ENCODE measurements at places on chromosomes 16 and 17.
A peak's percentile ranks its signal among the peaks of the same experiment; 100 is the strongest.

- DNase-seq: peak; percentile 93
Measured at GRCh38 chr17:78140169-78141051, 5.8 kb upstream of the C17orf99 start.

DNA sequence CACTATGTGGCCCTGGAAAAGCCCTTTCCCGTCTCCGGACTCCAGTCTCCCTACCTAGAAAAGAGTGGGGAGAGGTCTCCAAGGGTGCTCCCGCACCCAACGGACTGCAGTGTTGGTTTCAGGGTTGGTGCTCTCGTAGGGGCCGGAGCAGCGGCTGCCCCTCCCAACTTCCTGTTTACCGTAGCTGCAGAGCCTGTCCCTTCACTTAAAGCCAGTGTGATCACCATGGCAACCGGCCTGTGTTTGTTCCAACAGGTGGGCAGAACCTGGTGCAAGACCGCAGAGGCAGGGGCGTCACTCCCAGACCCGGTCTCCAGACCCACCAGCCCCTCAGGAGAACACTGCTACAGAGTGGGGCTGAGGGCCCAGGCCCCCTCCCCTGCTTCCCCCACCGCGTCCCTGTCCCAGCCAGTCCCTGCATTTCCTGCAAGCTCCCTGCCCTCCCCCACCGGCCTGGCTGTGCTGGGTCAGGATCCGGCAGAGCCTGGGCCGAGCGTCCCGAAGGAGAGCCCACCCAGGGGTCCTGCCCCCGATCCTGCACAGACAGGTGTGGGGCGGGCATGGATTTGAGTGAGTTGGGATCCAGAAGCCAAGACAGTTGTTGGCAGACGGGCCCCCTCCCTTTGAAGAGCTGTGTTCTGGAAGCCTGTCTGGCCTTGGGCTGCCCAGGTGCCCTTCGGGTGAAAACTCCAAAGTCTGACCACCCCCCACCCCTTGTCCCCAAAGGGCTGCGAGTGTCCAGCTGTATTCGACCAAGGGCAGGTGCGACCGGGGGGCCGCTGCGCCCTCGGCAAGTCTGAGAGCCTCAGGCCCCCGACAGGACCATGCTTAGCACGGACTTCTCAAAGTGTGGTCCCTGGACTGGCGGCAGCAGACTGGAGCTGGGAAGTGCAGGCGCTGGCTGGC, 1.5 kb upstream of the BAIAP3 start:
- DNase-seq: peak; percentile 51

- no peak for DNase-seq
Measured at GRCh38 chr17:45172541-45173286, 11.0 kb downstream of the HEXIM2 start.

- no peak for DNase-seq
Measured at GRCh38 chr16:73616770-73617169, 568.8 kb upstream of the ZFHX3 start.

DNA sequence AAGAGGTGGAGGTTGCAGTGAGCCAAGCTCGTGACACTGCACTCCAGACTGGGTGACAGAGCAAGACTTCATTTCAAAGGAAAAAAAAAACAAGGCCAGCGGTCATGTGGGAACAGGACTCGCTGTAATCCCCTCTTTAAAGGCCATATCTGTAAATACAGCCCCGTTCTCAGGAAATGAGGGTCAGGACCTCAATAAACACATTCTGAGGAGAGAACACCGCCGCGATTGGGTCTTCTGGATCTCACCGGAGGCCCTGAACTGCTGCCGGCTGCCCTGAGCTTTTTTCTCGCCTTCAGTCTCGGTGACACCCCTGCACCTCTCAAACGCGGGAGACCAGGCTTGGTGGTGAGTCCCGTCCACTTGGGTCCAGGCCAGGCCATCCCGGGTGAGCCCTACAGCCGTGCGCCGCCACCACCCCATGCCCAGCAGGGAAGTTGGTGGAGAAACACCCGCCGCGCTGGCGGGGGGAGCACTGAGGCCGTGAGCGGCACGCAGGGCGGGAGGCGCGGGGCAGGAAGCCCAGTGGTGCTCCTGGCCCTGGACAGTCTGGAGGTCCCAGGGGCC, 28.4 kb downstream of the SLC25A10 start:
- no peak for DNase-seq

DNA sequence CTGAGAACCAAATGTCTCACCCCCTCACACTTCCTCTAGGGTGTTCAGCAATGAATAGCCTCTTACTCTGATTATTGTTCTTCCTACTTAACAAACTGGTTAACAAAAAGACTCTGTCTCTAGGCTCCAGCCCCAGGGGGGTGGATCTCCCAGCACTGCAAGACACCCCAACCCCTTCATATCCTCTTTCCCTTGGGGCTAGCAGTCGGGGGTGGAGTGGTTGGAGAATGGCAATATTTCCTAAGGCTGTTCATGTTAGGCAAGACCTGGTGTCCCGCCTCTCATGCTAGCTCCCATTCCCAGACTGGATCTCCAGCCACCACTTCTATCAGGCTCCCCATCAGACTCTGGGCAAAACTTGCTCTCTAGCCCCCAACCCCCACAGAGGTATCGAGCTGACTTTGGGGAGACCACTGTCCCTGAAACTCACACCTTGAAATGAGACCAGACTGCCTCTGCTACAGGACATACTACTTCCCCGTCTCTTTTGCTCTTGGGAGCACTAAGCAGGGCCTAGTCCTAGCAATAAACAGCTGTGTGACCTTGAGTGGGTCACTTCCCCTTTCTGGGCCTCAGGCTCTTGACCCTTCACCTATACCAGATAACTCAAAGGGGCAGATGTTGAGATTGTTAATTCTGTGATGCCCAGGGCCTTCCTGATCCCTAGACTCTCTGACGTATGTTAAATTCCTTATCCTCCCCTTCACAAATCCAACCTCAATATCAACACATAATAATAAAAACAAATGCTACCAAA, 2.4 kb downstream of the SLC25A35 start:
- no peak for DNase-seq

DNA sequence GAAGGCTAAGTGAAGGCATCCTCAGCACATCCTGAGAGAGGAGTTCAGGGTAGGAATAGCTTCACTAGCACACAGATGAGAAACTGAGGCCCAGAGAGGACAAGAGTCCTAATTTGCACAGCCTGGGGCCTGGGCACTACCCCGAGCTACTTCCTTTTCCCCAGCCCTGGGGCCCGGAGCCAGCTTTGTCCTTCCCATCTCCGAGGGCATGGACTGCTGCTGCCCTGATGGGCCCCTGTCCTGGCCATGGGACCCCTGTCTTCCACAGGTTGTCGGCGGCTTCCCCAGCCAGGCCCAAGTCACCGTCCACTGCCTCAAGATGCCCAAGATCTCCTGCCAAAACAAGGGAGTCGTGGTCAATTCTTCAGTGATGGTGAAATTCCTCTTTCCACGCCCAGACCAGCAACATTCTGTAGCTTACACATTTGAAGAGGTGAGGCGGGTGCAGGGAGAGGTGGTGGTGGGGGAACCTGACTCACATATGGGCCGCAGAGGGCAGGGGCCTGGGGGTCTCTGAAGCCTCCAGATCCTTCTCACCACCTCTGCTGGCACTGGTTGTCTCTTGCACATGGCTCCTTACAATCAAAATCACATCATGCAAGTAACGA, 11.4 kb upstream of the NLRC5 start:
- DNase-seq: no peak

- DNase-seq: no peak
Measured at GRCh38 chr17:7840441-7840840, 6.4 kb downstream of the KDM6B start.

DNA sequence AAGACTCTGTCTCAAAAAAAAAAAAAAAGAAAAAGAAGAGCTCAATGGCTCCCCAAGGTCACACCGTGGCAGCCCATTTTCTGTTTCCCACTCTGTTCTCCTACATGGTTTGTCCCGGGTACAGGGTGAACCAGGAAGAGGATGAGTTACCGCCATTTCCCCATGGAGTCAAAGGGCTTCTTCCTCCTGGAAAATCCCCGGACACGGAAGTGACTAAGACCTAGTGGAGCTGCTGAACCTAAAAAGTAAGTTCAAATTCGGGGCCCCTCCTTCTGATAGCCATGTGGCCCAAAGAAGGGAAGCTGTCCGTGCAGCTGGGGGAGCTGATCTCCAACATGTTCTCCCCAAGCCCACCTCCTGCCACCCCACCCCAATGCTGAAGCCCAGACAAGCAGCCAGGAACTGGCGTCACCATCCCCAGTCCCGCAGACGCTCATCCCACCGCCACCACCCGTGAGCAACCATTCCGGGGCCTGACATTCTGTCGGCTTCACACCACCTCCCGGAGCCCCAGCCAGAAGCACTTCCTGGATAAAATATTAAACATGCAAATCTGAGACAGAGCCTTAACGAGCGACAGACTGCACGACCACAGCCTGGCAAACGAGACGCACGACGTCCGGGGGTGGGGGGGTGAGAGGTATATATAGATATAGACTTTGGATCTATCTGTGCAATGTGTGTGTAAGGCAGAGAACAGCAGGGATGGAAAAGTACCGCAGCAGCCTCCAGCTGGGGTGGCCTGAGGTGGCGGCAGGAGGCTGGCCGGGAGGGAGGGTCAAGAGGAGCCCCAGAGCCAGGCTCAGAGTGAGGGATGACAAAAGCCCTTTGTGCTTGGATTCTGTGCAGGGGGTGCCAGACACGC, 17.6 kb downstream of the EPOP start:
- no peak for DNase-seq

DNA sequence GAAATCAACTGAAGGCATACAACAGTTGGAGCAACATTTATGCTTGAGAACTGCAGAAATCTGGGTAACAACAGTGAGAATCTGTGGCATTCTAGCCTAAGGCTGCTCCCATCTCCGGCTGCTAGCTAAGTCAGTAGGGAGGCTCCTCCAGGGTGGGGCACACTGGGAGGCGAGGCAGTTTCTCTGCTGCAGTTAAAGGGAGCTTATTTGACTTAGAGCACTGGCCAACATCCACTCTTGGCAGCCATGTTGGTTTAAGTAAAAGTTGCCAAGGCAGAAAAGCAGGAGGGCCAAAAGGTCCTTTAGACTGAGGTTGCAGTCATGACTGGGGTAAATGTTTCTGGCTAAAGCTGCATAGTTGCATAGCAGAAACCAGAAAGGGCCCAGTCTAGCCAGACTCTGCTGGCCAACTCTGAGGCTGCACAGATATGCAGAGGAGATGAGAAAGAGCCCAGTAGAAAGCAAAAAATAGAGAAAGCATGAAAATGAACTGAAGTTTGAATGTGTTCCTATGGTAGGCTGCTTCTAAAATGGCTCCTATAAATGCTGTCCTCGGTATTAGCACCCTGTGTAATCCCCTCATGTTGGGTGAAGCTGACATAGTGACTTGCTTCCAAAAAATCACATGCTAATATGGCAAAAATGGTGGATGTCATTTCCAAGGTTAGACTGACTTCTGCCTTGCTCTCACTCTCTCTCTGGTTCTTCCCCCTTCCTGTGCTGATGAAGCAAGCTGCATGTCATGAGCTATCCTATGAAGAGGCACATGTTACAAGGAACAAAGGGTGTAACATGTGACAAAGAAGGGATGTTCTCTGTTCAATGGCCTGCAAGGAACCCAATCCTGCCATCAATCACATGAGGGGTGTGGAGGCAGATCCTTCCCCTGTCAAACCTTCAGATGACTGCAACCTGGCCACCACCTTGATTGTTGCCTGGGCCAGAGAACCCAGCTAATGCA, 3.7 kb upstream of the C16orf78 start:
- no peak for DNase-seq

- DNase-seq: peak; percentile 84
Measured at GRCh38 chr16:74778646-74779045, 4.0 kb upstream of the FA2H start.

- DNase-seq: peak; percentile 95
Measured at GRCh38 chr16:2513405-2514332, at the start of gene ATP6V0C. TSS of gene ATP6V0C (plus strand) at chr16:2513952. CDS start at chr16:2514104, 152 bp downstream.

Measured in NCI-H345 (cell line).